ENCODE measurements at places on chromosomes 6 and 20. TPM values are rescaled to one million over a fixed set of nuclear protein-coding genes. Genes with fewer than 3 reads are reported as not detected.

The CST9 gene
- not detected for total RNA-seq

The EPB41L1 gene
- total RNA-seq: 39.1 TPM

The RBM38 gene
- total RNA-seq: 11.3 TPM

The ULBP3 gene
- 4.1 TPM for total RNA-seq

The NOX3 gene
- total RNA-seq: not detected

The NRSN1 gene
- not detected for total RNA-seq

The PHIP gene
- 11.5 TPM for total RNA-seq

The LAMA5 gene
- 60.4 TPM for total RNA-seq

The NDRG3 gene
- total RNA-seq: 20.4 TPM

The TAGAP gene
- 3.4 TPM for total RNA-seq

The SLC17A1 gene
- not detected for total RNA-seq

The ZBTB9 gene
- total RNA-seq: 3.1 TPM

The CLPSL1 gene
- not detected for total RNA-seq

The FAM83C gene
- total RNA-seq: 37.9 TPM

The LHFPL5 gene
- total RNA-seq: not detected

The ZNF337 gene
- total RNA-seq: 5.5 TPM

The PPP1R16B gene
- total RNA-seq: 4.4 TPM

The RIMS4 gene
- not detected for total RNA-seq

The PTPRK gene
- total RNA-seq: 36.0 TPM

The NMBR gene
- not detected for total RNA-seq

The MYL9 gene
- 313 TPM for total RNA-seq

The LAMP5 gene
- not detected for total RNA-seq

The SAMD10 gene
- total RNA-seq: 5.1 TPM

The FOXC1 gene
- total RNA-seq: 2.9 TPM

The TBX18 gene
- 3.5 TPM for total RNA-seq

The CTAGE9 gene
- not detected for total RNA-seq

The ARMC12 gene
- 0.26 TPM for total RNA-seq

The SNPH gene
- 1.4 TPM for total RNA-seq

The BHLHE23 gene
- total RNA-seq: not detected

The PPP1R3G gene
- total RNA-seq: 3.0 TPM

The CFB gene
- total RNA-seq: 14.5 TPM

The GTSF1L gene
- total RNA-seq: not detected

The OR2H2 gene
- total RNA-seq: not detected

The ADGRF4 gene
- 21.0 TPM for total RNA-seq

The ZNF311 gene
- 0.27 TPM for total RNA-seq

The SYCP2L gene
- not detected for total RNA-seq

The CST9L gene
- not detected for total RNA-seq

The MOXD1 gene
- total RNA-seq: 59.2 TPM

The CENPW gene
- 14.2 TPM for total RNA-seq

The RUNX2 gene
- 2.2 TPM for total RNA-seq

The HLA-DMA gene
- total RNA-seq: 19.5 TPM

The IL17F gene
- 1.4 TPM for total RNA-seq

The KCNK5 gene
- 6.9 TPM for total RNA-seq

The BACH2 gene
- 6.1 TPM for total RNA-seq

The SPATA25 gene
- not detected for total RNA-seq

The MLN gene
- not detected for total RNA-seq

The BPIFB2 gene
- 0.19 TPM for total RNA-seq

The COL19A1 gene
- 0.19 TPM for total RNA-seq

The PXMP4 gene
- total RNA-seq: 11.2 TPM

The NNAT gene
- 1.9 TPM for total RNA-seq

The SLC17A2 gene
- not detected for total RNA-seq

The CTCFL gene
- 0.19 TPM for total RNA-seq

Measured in esophagus squamous epithelium (tissue), 5 donors.